Amniotic stem cell (primary cell): ENCODE measurements at places on chromosomes 12 and 14.

- DNase-seq = no peak
Observed at GRCh38 chr12:3355378-3355900, 135.6 kb upstream of the PRMT8 start.

DNA sequence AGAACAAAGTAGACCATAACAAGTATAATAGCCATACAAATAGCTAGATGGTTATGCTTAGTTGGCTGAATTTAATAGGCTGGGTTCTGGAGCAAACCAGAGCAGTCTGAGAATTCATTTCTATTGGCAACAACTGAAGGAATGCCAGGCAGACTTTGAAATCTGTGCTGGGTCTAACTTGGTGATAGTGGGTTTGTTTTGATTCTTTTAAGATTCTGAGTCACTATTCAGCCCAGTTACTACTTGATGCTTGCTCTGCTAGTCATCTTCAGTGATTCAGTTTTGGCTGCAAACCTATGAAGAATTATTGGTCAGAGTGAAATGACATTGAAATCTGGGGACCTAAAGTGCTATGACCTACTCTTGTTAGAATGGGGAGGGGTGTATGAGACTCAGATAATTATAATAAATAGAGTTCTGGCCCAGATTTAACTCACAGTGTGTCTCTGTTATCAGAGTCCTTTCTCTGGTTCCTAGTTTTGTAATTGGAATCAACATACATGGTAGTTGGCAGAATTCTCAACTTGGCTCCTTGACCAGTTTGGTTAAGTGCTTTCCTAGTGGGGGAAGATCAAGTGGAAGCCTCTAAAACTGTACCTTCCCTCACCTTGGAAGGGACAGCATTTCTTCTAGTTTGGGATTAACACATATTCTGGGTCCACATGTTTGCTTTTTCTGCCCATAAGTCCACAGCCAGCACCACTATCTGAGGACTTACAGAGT is 43.5 kb downstream of the MNAT1 start:
- peak; percentile 86 for DNase-seq

- DNase-seq = no peak
Observed at GRCh38 chr14:58430156-58430555, 2.6 kb downstream of the KIAA0586 start.

DNA sequence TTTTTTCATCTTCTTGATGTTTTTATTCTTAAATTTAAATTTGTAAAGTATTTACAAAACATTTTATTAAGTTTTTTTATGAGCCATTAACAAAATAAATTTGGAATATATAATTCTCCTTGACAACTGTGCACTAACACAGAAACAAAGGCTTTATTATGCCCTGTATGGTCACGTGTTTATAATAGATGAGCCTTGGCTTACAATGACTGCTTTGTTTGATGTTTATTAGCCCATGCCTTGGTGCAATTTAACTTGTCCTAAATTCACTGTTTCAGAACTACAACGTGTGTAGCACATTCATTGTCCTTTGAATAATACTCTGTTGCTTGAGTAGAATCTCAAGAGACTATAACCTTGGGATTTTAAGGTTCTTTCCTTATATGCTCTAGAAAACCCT is 59.8 kb downstream of the CNTN1 start:
- DNase-seq = no peak

- DNase-seq = no peak
Observed at GRCh38 chr12:117105902-117106301, 6.7 kb upstream of the TESC start.

GRCh38 chr12:11743423-11744409 is 94.2 kb downstream of the ETV6 start:
- DNase-seq = no peak

DNA sequence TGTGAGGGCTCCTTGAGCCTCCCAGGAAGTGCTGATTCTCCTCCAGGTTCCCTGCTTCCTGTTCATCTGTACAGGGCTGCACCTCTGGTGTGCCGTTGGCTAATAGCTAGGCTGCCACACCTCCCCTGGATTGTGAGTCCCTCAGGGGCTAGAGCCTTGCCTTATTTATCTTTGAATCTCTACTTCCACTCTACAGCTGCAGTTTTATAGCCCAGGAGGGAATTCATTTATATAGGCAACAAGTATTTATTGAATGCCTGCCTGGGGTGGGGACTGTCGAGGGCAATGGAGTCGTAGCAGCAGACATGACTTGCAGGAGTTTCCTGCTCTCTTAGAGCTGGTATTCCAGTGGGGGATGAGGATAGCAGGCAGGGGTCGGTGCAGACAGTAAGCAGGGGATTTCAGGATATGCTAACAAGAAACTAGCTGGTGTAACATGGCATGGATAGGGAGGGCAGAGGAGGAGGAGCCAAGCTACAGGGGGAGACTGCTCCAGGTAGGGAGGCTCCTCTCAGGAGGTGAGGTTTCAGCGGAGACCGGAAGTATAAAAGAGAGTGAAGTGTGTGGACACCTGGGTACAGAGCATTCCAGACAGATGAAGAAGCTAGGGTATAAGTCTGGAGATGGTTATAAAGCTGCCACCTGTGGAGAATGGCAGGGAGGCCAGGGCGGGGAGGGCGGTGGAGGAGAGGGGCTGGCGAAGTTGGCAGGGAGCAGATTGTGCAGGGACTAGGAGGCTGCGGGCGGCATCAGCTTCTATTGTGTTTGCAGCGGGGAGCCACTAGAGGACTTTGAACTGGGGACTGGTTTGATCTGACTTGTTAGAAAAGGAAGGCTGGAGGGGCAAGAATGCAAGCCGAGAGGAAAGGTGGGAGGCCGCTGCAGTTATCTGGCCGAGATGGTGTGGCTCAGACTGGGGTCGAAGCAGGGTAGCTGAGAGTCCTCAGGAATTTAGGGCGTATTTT is 17.2 kb downstream of the USP30 start:
- DNase-seq = no peak

DNA sequence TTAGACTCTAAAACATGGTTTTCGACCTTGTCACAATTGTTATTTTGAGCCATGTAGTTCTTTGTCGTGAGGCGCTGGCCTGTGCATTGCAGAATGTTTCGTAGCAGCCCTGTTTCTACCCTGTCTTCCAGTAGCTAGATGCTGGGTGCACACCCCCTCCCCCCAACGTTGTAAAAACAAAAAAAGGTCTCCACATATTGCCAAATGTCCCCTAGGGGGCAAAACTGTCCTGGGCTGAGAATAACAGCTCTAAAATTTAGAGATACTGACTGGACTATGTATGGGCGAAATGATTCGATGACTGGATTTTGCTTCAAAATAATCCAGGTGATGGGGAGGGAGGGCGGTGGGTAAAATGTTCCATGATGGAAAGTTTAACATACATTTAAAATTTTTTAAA is 126.1 kb upstream of the FUT8 start:
- no peak for DNase-seq

DNA sequence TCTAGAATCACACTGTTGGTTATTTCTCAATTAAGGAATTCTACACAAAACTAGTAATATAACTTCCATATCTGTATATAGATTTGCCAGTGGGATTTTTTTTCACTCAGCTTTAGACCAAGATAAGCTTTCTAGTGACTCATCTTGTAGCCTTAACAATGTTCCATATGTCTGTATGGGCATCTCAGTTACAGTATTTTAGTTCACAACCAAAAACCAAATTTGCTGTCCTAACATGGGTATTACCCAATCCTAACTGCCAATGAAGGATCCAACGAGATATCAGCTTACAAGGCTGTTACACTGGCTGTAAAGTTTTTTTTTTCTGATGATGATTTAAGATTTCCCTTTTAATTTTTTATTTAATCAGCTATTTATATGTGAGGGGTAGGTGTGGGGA is 31.5 kb upstream of the KRR1 start:
- DNase-seq = no peak

DNA sequence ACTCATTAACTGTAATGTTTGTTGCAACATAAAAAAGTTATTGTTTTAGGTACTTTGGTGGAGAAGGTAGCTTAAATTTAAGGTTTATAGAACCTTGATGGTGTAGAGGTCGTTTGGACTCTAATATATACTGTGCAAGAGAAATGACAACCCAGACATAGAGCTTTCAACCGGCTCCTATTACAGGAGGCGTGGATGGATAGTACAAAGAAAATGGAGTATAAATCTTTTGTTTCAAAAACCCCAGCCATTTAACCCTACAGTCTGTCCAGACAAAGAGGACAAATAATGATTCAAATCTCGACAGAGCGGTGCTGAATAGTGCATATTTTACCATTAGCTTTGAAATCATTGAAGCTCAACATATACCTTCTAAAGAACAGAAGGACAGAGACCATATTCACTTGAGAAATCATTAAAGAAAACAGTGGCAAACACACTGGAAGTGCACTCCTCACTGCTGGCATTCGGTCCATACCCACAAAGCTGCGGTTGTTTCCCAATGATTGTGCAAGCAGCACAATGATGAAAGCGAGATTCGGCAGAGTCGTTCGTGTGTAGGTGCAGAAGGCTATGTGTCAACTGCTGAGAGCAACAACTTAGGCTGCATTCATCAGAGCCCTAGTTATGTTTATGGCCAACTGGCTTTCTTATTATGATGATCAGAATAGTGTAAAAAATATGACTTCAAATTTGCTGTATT is 688.6 kb downstream of the NOVA1 start:
- no peak for DNase-seq

DNA sequence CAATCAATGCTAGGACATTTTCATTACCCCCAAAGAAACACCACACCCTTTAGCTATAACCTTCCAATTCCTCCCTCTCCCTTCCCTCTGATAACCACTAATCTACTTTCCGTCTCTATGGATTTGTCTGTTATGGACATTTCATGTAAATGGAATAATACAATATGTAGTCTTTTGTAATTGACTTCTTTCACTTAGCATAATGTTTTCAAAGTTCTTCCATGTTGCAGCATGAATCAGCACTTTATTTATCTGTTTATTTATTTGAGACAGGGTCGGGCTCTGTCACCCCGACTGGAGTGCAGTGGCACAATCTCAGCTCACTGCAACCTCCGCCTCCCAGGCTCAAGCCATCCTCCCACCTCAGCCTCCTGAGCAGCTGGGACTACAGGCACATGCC is 1.2 kb upstream of the RBM19 start:
- no peak for DNase-seq

- DNase-seq = no peak
Observed at GRCh38 chr14:35369701-35370191, 34.8 kb downstream of the NFKBIA start.

- DNase-seq = no peak
Observed at GRCh38 chr12:47736216-47736615, 10.9 kb upstream of the ENDOU start.

GRCh38 chr12:120376416-120376815 is 7.5 kb upstream of the MSI1 start:
- no peak for DNase-seq

GRCh38 chr14:20440882-20441281 is 4.9 kb upstream of the KLHL33 start:
- DNase-seq = no peak

GRCh38 chr12:108694812-108695278 is 36.5 kb downstream of the CORO1C start:
- DNase-seq = no peak

- DNase-seq = no peak
Observed at GRCh38 chr12:47394070-47394469, 311.8 kb downstream of the RPAP3 start.

- DNase-seq = no peak
Observed at GRCh38 chr14:56374421-56374820, 205.2 kb upstream of the TMEM260 start.

DNA sequence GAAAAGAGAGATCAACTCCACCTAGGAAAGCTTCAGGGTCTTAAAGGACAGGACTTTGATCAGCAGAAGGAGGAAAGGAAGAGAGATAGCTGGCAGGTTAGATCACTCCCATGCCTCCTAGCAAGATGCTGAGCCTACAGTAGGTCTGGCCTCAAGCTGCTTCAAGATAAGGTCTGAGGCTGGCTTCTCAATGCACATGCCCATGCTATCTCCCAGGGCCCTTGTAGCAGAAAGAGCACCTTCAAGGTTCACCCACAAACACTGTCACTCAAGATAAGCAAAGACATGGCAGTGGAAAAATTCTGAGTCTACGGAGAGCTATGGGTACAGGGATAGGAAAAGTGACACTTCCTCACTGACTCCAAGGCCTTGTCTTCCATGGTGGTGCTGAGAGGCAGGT is 14.3 kb downstream of the REM2 start:
- no peak for DNase-seq
